ENCODE measurements at places on chromosomes 1 and 21. TPM values are rescaled to one million over a fixed set of nuclear protein-coding genes. Genes with fewer than 3 reads are reported as not detected.

GRCh38 chr1:78553859-78554258 is 63.1 kb downstream of the PTGFR start:
- no peaks in the 10 kb centered on the region for H3K27me3 ChIP-seq
- H3K4me1 ChIP-seq, result no peaks in the 10 kb centered on the region
- H3K27ac ChIP-seq, result no peak overlapping the region
- no peak overlapping the region for H3K4me3 ChIP-seq
- DNase-seq, result no peak

The CR2 gene
- total RNA-seq, result 0.07 TPM

DNA sequence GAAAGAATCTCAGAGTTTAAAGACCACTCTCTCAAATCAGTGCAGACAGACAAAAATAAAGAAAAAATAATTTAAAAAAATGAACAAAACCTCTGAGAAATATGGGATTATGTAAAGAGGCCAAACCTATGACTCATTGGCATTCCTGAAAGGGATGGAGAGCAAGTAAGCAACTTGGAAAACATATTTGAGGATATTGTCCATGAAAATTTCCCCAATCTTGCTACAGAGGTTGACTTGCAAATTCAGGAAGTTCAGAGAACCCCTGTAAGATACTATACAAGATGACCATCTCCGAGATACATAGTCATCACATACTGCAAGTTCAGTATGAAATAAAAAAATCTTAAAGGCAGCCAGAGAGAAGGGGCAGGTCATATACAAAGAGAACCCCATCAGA is 43.7 kb upstream of the IVNS1ABP start:
- no peak for DNase-seq
- no peak overlapping the region for H3K27ac ChIP-seq
- no peaks in the 10 kb centered on the region for H3K4me1 ChIP-seq
- H3K4me3 ChIP-seq, result no peak overlapping the region
- peaks cover 9% of the 10 kb centered on the region for H3K36me3 ChIP-seq
- H3K27me3 ChIP-seq, result no peaks in the 10 kb centered on the region

The FCRL1 gene
- total RNA-seq, result not detected

DNA sequence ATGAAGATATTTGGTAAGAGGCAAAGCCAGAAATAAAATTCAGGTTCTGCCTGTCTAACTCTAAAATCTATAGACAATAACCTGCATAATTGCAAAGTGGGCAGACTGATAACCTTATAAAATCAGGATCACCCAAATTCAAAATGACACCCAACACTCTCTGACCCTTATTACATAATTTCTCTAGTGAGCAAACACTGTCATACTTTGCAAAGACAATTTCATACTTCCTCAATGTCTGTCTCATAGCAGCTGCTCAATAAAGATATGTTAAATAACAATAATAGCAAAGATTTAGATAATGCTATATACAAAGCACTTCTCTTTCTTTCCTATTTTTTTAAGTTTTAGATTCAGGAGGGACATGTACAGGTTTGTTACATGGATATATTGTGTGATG is 118.5 kb downstream of the UCHL5 start:
- H3K36me3 ChIP-seq, result peaks cover 2% of the 10 kb centered on the region
- no peak overlapping the region for H3K27ac ChIP-seq
- no peak for DNase-seq
- peaks cover 20% of the 10 kb centered on the region for H3K4me1 ChIP-seq
- no peaks in the 10 kb centered on the region for H3K27me3 ChIP-seq
